ENCODE measurements at places on chromosomes 11 and 22. TPM values are rescaled to one million over a fixed set of nuclear protein-coding genes. Genes with fewer than 3 reads are reported as not detected.

Gene OR56A1
- not detected for total RNA-seq

Gene SHISAL1
- total RNA-seq: not detected

Gene MFRP
- total RNA-seq: not detected

Gene SCUBE2
- 1.3 TPM for total RNA-seq

- DNase-seq: no peak
- H3K4me1 ChIP-seq: no peaks in the 10 kb centered on the region
Measured at GRCh38 chr22:47148510-47148909, 386.1 kb downstream of the TBC1D22A start.

GRCh38 chr11:64802370-64803157 is 450 bp downstream of the MAP4K2 start:
- no peaks in the 10 kb centered on the region for H3K27me3 ChIP-seq
- H3K4me3 ChIP-seq: peak overlapping the region; percentile 70
- no peak for DNase-seq
- H3K4me1 ChIP-seq: peaks cover 6% of the 10 kb centered on the region
- peak overlapping the region; percentile 78 for H3K27ac ChIP-seq

DNA sequence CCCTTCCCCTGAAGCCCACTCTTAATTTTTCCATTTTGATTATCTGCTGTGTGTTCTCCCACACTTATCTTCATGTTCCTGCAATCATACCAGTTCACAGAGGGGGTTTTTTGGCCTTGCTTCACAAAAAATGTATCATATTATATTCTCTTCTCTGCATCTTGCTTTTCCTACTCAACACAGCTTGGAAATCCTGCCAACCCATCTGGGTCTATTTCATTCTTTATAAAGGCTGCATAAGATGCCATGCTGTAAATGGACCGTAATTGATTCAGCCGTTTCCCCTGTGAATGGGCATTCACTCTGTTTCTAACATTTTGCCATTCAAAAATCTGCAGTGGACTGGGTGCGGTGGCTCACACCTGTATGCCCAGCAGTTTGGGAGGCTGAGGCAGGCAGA is 30.5 kb downstream of the CD6 start:
- H3K4me1 ChIP-seq: peaks cover 27% of the 10 kb centered on the region
- no peak overlapping the region for H3K27ac ChIP-seq
- no peak for DNase-seq
- peaks cover 3% of the 10 kb centered on the region for H3K36me3 ChIP-seq
- H3K27me3 ChIP-seq: no peaks in the 10 kb centered on the region
- no peak overlapping the region for H3K4me3 ChIP-seq

DNA sequence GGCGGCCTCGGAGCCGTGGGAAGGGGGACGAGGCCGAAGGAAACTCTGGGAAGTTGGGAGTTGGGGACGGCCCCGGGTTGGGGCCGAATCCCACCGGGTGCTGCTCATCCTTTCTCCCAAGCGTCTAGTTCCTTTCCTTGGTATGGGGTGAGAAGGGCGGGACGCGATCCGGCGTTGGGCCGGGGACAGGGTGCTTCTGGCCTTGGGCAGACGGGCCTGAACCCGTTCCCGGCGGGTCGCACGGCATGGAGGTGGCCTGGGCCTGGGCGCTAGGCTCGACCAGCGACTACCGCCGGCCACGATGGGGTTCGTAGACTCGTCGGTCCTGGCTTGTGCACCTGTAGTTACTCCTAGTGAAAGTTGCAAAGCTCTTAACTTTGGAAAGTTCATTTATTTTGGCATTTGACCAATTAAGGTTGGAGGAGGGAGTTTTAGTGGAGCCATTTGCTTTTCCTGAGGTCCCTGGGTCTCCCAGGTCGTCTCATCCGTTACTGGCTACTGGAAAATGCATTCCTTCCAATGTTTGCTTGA is 1.0 kb downstream of the SYT9 start:
- peaks cover 15% of the 10 kb centered on the region for H3K27me3 ChIP-seq
- H3K36me3 ChIP-seq: no peaks in the 10 kb centered on the region
- DNase-seq: no peak
- H3K4me3 ChIP-seq: no peak overlapping the region

DNA sequence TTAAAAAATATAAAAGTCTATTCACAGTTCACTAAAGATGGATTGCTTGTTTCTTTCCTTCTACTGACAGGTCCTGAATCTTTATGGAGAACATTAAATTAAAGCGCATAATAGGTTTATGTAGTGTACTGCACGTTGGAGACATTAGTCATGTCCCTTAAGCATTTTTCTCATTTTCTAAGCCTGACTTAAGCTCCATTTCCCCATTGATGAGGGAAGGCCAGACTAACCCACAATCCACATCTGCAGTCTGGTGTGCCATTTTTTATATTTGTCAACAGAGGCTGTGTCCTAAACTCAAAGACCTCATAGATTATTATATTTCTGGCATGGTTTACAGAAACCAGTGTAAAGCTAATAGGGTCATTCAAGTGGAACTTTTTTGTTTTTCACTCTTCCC is 39.9 kb downstream of the CADM1 start:
- no peaks in the 10 kb centered on the region for H3K27me3 ChIP-seq
- no peak overlapping the region for H3K4me3 ChIP-seq
- H3K27ac ChIP-seq: no peak overlapping the region
- no peaks in the 10 kb centered on the region for H3K4me1 ChIP-seq

GRCh38 chr11:57482782-57483561 is 22.6 kb downstream of the RTN4RL2 start:
- H3K4me3 ChIP-seq: peak overlapping the region; percentile 39
- H3K36me3 ChIP-seq: peaks cover 2% of the 10 kb centered on the region
- no peak overlapping the region for H3K27ac ChIP-seq
- DNase-seq: peak; percentile 55

Measured in T-cell (primary cell).